ENCODE measurements at places on chromosomes 7 and 10. TPM values are rescaled to one million over a fixed set of nuclear protein-coding genes. Genes with fewer than 3 reads are reported as not detected.

DNA sequence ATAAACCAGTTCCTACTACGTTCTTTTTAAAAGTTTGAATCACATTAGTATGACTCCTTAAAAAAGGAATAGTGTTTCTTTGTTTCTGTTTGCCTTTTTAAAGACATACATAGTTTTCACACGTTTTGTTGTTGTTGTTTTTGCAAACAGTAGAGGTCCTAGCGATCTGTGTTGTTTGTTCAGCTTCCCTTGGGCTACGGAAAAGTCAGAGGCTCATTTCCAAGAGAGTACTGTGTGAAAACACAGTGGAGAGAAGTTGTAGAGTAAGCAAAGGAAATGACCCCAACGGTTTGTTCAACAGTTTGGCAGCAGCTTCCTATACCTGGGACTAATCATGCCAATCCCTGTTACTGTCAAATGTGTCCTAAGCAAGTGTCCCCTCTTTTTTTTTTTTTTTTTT lies 87.1 kb upstream of the STEAP1 start:
- H3K4me1 ChIP-seq = no peaks in the 10 kb centered on the region
- no peak for DNase-seq
- H3K36me3 ChIP-seq = no peaks in the 10 kb centered on the region

TMEM273 gene
- total RNA-seq = 12.3 TPM

CYP2C9 gene
- not detected for total RNA-seq

- no peak overlapping the region for H3K4me3 ChIP-seq
- H3K27ac ChIP-seq = no peak overlapping the region
- H3K4me1 ChIP-seq = peaks cover 4% of the 10 kb centered on the region
- no peaks in the 10 kb centered on the region for H3K27me3 ChIP-seq
These were observed 390.3 kb downstream of the KCNMA1 start for GRCh38 chr10:77247031-77247990.

- peaks cover 16% of the 10 kb centered on the region for H3K4me1 ChIP-seq
- H3K27me3 ChIP-seq = peaks cover 18% of the 10 kb centered on the region
- DNase-seq = no peak
- H3K4me3 ChIP-seq = no peak overlapping the region
- H3K36me3 ChIP-seq = no peaks in the 10 kb centered on the region
These were observed 13.1 kb upstream of the SP8 start for GRCh38 chr7:20799566-20800366.

DNA sequence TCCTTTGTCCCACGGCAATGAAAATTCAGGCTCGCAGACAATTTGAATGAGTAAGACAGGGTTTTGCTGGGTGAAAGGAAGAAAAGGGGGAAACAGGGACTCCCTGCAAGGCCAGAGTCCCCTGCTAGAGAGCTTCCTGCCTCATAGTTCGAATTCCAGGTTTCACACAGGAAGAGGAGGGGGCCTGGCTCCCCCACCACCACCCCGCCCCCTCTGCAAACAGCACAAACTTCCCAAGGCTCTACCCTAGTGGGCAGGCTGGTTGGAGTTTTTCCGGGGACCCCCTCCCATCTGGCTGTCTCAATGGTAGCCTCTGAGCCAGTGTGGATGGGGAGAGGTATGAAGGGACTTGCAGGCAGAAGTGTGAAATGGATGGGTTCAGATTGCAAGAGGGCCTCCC lies 57.4 kb upstream of the NEBL start:
- H3K4me3 ChIP-seq = no peak overlapping the region
- DNase-seq = no peak

DNA sequence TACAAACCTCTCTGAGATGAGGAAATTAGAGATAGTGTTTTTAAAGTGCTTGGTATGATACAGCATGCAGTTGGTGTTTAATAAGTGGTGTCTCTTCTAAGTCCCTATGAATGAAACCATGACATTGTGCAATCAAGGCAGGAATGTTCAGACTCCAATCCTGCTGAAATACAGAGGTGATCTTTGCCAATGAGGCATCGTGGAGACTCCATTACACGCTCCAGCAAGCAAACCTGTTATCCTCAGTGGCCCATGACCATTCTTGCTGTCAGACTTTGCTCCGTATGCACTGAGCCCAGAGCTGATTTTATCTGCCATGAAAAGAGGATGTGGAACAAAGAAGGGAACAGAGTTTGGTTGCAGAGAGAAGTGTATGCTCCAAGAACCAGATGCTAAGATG lies 47.3 kb downstream of the CDHR3 start:
- H3K27ac ChIP-seq = no peak overlapping the region
- H3K4me1 ChIP-seq = peaks cover 12% of the 10 kb centered on the region
- H3K4me3 ChIP-seq = no peak overlapping the region
- H3K27me3 ChIP-seq = no peaks in the 10 kb centered on the region
- no peaks in the 10 kb centered on the region for H3K36me3 ChIP-seq
- no peak for DNase-seq

ANKRD2 gene
- total RNA-seq = 1.1 TPM

HOGA1 gene
- 1.1 TPM for total RNA-seq

AS3MT gene
- 2.0 TPM for total RNA-seq

DNA sequence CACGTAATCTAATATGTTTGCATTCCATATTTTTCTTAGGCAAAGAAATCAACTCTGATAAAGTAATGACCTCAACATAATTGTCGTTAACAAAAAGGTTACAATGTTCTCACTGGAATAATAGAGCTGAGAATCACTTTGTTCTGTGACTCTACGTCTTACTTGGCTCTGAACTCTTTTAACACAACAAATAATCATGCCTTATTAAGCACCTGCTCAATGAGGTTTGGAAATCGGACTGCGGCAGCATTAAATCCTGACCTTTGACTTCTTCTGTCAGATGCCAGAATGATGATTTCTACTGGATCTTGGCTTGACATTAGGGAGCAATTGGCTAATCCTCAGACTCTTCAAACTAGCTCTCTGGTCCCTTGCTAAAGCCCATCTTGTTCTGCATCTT lies 233.6 kb downstream of the SEMA3D start:
- H3K27me3 ChIP-seq = no peaks in the 10 kb centered on the region
- H3K4me3 ChIP-seq = no peak overlapping the region
- no peaks in the 10 kb centered on the region for H3K36me3 ChIP-seq
- DNase-seq = no peak
- H3K4me1 ChIP-seq = no peaks in the 10 kb centered on the region

- DNase-seq = no peak
- H3K27ac ChIP-seq = peak overlapping the region; percentile 91
- H3K4me1 ChIP-seq = peaks cover 16% of the 10 kb centered on the region
- H3K4me3 ChIP-seq = peak overlapping the region; percentile 78
- H3K27me3 ChIP-seq = no peaks in the 10 kb centered on the region
These were observed 733 bp upstream of the ARL5B start for GRCh38 chr10:18658271-18659124.

GRCh38 chr7:98815313-98815712 lies 54.5 kb downstream of the TMEM130 start:
- no peak overlapping the region for H3K27ac ChIP-seq
- no peak overlapping the region for H3K4me3 ChIP-seq

RUFY2 gene
- total RNA-seq = 39.8 TPM

- H3K4me1 ChIP-seq = no peaks in the 10 kb centered on the region
- DNase-seq = no peak
- no peak overlapping the region for H3K4me3 ChIP-seq
- no peaks in the 10 kb centered on the region for H3K36me3 ChIP-seq
- no peak overlapping the region for H3K27ac ChIP-seq
These were observed 170.7 kb upstream of the PLPP4 start for GRCh38 chr10:120286280-120286679.

ARHGAP19 gene
- 13.6 TPM for total RNA-seq

- no peak for DNase-seq
- H3K4me1 ChIP-seq = no peaks in the 10 kb centered on the region
- H3K36me3 ChIP-seq = no peaks in the 10 kb centered on the region
- H3K27ac ChIP-seq = no peak overlapping the region
- no peaks in the 10 kb centered on the region for H3K27me3 ChIP-seq
These were observed 673.1 kb downstream of the TNS3 start for GRCh38 chr7:46908770-46909169.

SUGCT gene
- 3.1 TPM for total RNA-seq

GRCh38 chr7:23226844-23227450 lies 19.6 kb upstream of the GPNMB start:
- H3K4me1 ChIP-seq = no peaks in the 10 kb centered on the region
- H3K27me3 ChIP-seq = no peaks in the 10 kb centered on the region
- H3K4me3 ChIP-seq = no peak overlapping the region

DNA sequence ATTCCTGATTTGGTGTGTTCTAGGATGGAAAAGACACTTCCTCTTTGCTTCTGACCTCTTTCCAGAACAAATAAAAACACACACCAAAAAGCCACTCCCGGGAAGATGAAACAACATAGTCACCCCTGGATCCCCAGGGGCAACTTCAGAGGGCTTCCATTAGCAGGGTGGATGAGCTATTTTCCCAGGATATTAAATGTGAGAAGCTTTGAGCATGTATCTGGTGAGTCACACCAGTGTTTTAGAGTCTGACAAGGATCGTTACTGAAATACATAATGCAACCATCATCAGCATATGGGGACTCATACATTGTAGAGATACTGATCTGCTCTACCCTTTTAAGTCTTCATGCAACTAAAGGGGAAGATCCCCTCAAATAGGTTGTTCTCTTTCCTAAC lies 115.5 kb upstream of the ZNF438 start:
- peaks cover 5% of the 10 kb centered on the region for H3K4me1 ChIP-seq
- H3K36me3 ChIP-seq = no peaks in the 10 kb centered on the region
- no peak overlapping the region for H3K27ac ChIP-seq
- H3K27me3 ChIP-seq = no peaks in the 10 kb centered on the region
- no peak overlapping the region for H3K4me3 ChIP-seq

DNA sequence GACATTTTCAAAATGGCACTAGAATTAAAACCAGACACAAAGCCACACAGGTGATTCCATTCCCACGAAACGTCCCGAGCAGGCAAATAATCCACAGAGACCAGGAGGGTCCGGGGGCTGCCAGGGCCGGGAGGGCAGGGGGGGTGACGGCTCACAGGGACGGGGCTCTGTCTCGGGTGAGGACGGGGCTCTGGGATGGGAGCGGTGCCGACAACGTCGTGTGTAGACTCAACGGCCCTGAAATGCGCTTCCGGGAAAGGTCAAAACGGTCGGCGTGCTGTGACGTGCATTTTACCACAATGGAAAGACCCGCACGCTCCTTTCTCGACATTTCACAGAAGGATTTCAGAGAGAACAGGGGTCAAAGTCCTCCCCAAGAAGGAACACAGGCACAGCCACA lies 63.3 kb upstream of the PDGFA start:
- DNase-seq = no peak
- H3K27me3 ChIP-seq = no peaks in the 10 kb centered on the region
- H3K4me3 ChIP-seq = no peak overlapping the region
- no peaks in the 10 kb centered on the region for H3K4me1 ChIP-seq

DNA sequence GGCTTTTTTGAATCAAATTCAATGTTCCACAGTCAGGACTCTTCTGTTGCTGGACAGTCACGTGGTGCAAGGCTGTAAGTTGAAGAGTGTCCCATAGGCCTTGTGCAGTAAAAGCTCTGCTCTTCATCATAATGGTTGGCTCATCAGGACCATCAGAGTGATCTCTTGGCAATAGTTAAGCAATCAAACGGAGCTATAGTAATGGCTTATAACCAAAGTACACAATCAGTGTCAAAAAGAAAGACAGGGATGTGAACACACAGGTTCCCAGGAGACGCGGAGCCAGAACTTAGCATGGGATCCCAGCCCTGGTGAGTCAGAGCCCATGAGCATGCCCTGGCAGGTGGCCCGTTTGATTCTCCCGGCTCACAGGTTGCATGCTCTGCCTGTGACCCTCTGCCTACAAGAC lies 10.8 kb upstream of the GPNMB start:
- no peak overlapping the region for H3K27ac ChIP-seq
- no peaks in the 10 kb centered on the region for H3K4me1 ChIP-seq
- no peaks in the 10 kb centered on the region for H3K36me3 ChIP-seq
- no peak for DNase-seq
- no peaks in the 10 kb centered on the region for H3K27me3 ChIP-seq

- no peaks in the 10 kb centered on the region for H3K4me1 ChIP-seq
- no peaks in the 10 kb centered on the region for H3K36me3 ChIP-seq
- H3K27ac ChIP-seq = no peak overlapping the region
These were observed 1011.3 kb downstream of the XPNPEP1 start for GRCh38 chr10:108911814-108912541.

DNA sequence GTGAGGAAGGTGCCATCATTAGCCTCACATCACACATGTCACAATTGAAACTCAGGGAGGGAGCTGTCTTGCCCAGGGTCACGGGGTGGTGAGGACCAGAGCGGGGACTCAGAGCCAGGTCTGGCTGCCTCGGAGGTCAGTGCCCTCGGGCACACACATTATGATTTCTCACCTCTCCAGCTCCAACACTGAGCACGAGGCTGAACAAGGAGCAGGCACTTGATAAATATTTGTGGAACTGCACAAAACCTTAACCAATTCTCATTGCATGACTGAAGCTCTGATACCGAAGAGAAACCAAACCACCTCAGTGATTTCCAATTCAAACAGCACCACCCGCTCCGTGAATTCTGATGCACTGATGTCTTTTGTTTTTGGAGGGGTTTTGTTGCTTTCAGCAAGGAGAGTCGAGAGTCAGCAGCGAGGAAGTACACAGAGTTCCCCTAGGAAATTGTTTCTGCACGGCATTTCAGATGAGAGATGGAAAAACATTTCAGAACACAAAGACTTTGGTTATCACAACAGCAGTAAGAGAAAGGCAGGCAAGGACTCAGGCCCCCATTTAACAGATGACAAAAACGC lies 55.3 kb upstream of the ZMIZ1 start:
- H3K4me3 ChIP-seq = no peak overlapping the region
- DNase-seq = no peak
- no peaks in the 10 kb centered on the region for H3K4me1 ChIP-seq
- no peaks in the 10 kb centered on the region for H3K27me3 ChIP-seq
- H3K36me3 ChIP-seq = no peaks in the 10 kb centered on the region

GRCh38 chr10:29055101-29055500 lies 233.8 kb upstream of the LYZL1 start:
- H3K4me3 ChIP-seq = no peak overlapping the region
- no peaks in the 10 kb centered on the region for H3K27me3 ChIP-seq
- no peaks in the 10 kb centered on the region for H3K4me1 ChIP-seq

GRCh38 chr10:102542800-102543418 lies 39.1 kb downstream of the SUFU start:
- peaks cover 12% of the 10 kb centered on the region for H3K4me1 ChIP-seq
- no peak for DNase-seq
- no peaks in the 10 kb centered on the region for H3K36me3 ChIP-seq
- no peak overlapping the region for H3K27ac ChIP-seq

GRCh38 chr10:119526621-119527592 lies 15.6 kb downstream of the RGS10 start:
- H3K27me3 ChIP-seq = no peaks in the 10 kb centered on the region
- no peaks in the 10 kb centered on the region for H3K4me1 ChIP-seq
- no peaks in the 10 kb centered on the region for H3K36me3 ChIP-seq
- DNase-seq = no peak
- no peak overlapping the region for H3K4me3 ChIP-seq

- no peak overlapping the region for H3K4me3 ChIP-seq
- DNase-seq = no peak
- no peaks in the 10 kb centered on the region for H3K36me3 ChIP-seq
- no peaks in the 10 kb centered on the region for H3K27me3 ChIP-seq
- H3K27ac ChIP-seq = no peak overlapping the region
These were observed 205.0 kb downstream of the TFEC start for GRCh38 chr7:115825456-115826115.

- DNase-seq = no peak
- H3K36me3 ChIP-seq = no peaks in the 10 kb centered on the region
- no peak overlapping the region for H3K27ac ChIP-seq
These were observed 16.4 kb upstream of the ADD3 start for GRCh38 chr10:109991266-109991855.

- no peak overlapping the region for H3K27ac ChIP-seq
- DNase-seq = no peak
- no peaks in the 10 kb centered on the region for H3K27me3 ChIP-seq
These were observed 520.0 kb downstream of the CNTNAP2 start for GRCh38 chr7:146636581-146636980.

GRCh38 chr7:24466168-24466768 lies 107.0 kb upstream of the PALS2 start:
- no peaks in the 10 kb centered on the region for H3K27me3 ChIP-seq
- no peak overlapping the region for H3K4me3 ChIP-seq
- no peaks in the 10 kb centered on the region for H3K4me1 ChIP-seq
- no peak for DNase-seq
- H3K27ac ChIP-seq = no peak overlapping the region

Measured in upper lobe of left lung (tissue), 6 donors.